ENCODE measurements at places on chromosomes 13 and 19.

- DNase-seq, result no peak
These were observed 122.4 kb upstream of the MAB21L1 start for GRCh38 chr13:35598790-35599369.

GRCh38 chr13:90838317-90838960 lies 509.0 kb upstream of the MIR17HG start:
- no peak for DNase-seq

DNA sequence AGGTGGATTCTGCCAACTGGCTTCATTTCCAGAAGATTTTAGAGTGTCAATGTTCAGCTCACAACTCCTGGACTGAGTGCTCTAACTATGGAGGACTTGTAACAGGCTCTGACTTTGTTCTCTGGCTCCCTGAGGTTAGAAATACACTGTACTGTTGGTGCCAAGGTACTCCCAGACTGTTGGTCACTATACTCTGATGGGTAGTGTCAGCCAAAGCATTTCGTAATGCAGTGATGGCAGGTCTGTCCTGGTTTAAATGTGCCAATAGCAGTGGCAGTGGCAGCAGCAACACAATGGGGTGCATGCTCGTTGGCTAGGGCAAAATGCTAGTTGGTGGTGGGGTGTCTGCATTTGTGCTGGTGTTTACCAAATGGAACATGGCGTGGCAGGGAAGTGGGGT lies 472.2 kb downstream of the TDRD3 start:
- no peak for DNase-seq

- DNase-seq, result no peak
These were observed 338.9 kb downstream of the KLF5 start for GRCh38 chr13:73397496-73398305.

GRCh38 chr13:44303681-44304432 lies 69.8 kb upstream of the SERP2 start:
- no peak for DNase-seq

DNA sequence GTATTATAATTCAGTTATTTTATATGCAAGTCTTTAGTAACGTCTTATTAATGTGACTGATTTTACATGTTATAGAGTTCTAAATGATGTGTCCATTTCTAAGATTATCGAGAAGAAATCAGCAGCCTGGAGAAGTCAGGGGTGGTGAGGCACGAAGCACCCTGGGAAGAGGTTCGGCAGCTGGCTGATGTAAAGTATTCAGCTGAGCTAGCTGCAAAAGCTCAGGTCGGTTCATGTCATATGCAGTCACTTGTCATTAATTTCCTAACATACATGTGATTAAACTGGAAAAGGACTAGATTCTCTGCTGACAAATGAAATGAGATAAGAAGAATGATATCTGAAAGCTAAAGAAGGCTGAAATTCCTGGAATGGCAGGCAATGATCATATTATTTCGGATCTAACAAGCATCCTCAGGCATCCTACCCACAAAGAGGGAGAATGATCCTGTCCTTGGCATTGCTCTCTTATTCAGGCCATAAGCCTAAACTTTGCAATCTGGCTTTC lies 383.0 kb upstream of the SLITRK1 start:
- no peak for DNase-seq

All from fibroblast of skin of abdomen (primary cell).